H54 (cell line): ENCODE measurements at places on chromosomes 2 and 18.

- DNase-seq = no peak
Measured at GRCh38 chr2:111616651-111617218, 267.3 kb downstream of the ANAPC1 start.

GRCh38 chr2:48483506-48483905 is 46.4 kb upstream of the STON1 start:
- no peak for DNase-seq

DNA sequence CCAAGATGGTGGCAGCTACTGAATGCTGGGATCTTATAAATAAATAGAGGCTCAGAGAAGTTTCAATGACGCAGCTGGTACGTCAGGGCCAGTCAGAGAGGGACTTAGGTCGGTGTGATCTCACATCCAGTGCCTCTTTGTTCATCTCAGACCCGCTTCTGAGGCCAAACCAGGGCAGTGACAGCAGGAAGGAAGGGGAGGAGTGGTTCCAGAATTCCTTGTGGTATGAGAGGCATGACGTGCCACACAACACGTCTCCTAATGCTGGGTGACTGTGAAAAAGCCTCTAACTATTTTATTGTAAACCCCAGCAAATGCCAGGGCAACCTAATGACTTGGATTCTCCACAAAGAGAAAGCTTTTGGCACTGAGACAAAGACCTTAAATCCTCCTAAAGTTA is 423.3 kb downstream of the LPIN1 start:
- no peak for DNase-seq

DNA sequence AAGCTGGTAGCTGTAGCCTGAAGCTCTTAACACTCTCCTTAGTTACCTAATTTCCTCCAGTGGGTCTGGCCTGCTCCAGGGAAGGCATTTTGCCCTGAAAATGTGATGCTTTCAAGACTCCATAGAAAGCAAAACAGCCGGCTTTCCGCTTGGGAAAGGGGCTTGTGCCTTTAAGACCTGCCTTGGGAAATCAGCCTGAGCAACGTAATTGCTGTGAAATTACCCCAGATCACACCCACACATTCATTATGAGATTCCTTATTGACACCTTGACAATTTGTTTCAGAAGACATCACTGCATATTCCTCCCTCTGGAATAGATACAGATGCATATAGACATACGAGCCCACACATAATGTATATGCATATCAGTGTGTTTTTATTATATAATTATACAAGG is 190.5 kb upstream of the SKOR2 start:
- no peak for DNase-seq
